ENCODE measurements at places on chromosomes 1 and 21. TPM values are rescaled to one million over a fixed set of nuclear protein-coding genes. Genes with fewer than 3 reads are reported as not detected.

OR2T33 gene
- total RNA-seq: not detected

SLC25A24 gene
- total RNA-seq: 35.1 TPM

HMCN1 gene
- 19.7 TPM for total RNA-seq

- DNase-seq: no peak
Measured at GRCh38 chr1:29258189-29258975, 22.1 kb downstream of the PTPRU start.

DNA sequence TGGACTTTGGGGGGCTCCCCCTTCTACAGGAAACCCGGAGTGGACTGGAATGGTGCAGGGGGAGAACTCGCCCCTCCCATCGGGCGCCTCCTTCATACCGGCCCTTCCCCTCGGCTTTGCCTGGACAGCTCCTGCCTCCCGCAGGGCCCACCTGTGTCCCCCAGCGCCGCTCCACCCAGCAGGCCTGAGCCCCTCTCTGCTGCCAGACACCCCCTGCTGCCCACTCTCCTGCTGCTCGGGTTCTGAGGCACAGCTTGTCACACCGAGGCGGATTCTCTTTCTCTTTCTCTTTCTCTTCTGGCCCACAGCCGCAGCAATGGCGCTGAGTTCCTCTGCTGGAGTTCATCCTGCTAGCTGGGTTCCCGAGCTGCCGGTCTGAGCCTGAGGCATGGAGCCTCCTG is at the start of gene TNFRSF14:
Gene TNFRSF14, plus strand, starts transcription at position 95 of the 401 bp plus-strand sequence. Its CDS starts 294 bp downstream, at position 389.
- peak; percentile 94 for DNase-seq

DNA sequence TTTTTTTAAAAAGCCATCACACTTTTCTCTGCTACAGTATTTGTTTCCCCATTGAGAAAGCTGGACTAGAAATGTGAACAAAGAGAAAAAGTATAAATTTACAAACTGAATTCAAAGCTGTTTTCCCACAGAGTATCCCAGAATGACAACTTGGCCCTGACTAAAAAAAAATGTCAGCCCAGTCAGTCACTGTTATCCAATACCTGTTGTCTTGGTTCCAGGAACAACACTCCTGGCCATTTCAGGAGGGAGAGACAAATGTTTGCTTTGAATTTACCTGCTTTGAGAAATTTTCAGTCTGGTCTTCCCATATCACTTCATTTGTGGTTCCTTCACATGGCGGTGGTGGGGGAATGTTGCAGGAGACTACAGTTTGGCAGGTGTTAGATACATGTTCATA is 46.2 kb downstream of the COLGALT2 start:
- no peak for DNase-seq

DNA sequence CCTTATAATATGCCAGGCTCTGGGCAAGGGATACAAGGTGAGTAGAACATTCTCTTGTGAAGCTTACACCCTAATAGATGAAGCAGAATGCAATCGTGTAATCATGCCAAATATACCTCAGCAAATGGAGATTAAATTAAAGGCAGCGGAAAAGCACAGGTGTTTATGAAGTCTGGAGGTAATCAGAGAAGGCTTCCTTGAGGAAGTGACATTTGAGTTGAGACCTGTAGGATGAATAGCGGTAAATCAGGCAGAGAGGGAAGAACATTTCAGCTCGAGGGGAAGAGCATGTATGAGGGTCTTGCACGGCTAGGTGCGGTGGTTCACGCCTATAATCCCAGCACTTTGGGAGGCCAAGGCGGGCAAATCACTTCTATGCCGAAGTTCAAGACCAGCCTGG is 13.5 kb downstream of the E2F2 start:
- DNase-seq: no peak

- no peak for DNase-seq
Measured at GRCh38 chr1:30473922-30474817, 249.2 kb downstream of the MATN1 start.

DNA sequence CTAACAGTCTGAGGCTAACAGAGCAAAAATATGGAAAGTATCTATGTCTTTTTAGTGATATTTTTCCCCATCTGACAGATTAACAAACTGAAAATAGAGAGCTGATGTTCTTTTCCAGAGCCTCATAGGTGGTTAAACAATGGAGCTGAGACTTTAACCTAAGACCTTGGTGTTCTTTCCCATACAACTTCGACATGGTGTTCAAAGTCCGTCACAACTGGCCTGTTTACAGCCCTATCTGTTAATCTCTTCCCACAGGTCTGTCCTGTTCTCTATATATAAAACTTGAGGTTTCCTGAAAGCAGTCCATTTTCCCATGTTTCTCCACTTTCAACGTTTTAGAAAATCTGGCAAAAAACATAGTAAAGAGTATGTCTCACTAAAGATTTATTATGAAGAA is 395.7 kb downstream of the BRINP2 start:
- no peak for DNase-seq

- no peak for DNase-seq
Measured at GRCh38 chr1:201630582-201630981, 91.7 kb downstream of the NAV1 start.

GRCh38 chr1:14282707-14283106 is 315.8 kb upstream of the KAZN start:
- no peak for DNase-seq

DNA sequence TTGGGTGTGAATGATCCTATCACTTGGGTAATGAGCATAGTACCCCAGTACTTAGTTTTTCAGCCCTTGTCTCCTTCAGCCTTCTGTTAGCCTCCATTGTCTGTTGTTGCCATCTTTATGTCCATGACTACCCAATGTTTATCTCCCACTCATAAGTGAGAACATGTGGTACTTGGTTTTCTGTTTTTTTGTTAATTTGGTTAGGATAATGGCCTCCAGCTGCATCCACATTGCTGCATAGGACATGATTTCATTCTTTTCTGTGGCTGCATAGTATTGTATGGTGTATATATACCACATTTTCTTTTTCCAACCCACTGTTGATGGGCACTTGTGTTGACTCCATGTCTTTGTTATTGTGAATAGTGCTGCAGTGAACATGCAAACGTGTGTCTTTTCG is 39.6 kb upstream of the GPR52 start:
- no peak for DNase-seq

DNA sequence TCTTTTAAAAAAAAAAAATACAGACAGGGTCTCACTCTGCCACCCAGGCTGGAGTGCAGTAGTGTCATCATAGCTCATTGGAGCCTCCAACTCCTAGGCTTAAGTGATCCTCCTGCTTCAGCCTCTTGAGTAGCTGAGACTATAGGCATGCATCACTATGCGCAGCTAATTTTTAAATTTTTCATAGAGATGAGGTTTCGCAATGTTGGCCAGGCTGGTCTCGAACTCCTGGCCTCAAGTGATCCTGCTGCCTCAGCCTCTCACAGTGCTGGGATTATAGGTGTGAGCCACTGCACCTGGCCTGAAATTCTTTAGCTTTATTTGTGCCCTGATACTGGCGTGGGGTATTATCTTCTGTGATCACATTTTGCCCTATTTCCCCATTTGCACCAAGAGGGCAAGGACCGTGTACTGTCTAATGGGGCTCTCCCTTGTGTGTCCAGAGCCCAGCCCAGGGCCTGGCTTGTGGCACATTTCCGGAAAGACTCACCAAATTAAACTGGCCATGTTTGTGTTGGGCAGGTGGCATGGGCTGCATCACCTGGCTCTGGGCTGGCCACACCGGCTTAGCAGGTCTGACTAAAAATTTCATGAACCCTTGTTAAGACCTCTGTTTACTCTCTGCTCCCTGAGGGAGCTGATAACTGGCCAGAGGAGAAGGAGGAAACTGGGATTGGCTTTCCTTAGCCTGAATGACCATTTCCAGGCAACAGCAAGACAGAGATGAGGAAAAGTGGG is 32.2 kb downstream of the TRIM62 start:
- DNase-seq: no peak

DNA sequence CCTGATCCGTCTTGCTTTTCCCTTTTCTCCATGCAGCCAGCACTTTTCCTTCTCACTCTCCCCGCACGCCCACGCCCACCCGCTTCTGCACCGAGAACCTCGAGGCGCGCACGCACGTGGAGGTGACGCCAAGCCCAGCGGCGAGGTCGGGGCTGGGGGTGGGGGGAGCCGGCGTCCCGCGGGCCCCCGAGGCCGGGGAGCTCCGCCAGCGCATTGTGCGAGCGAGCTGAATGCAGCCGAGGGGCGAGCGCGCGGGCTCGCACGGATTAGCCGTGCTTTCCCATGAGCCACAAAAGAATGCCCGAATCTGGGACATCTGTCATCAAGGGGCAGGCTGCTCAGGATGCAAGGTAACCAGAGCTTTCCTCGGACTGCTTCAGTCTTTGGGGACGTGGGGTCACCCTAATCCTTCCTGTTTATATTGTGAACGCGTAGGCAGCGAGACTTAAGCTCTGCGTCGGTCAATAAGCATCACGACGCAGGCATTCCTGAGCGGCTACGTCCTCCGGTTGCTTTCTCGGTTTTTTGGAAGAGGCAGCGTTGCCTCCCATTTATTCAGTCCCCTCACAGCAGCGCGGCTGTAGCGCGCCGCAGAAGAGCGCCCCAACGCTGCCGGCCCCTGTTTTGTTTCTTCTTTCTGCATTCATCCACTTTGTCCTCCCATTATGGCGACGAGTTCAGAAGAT is 67.3 kb upstream of the AKT3 start:
- DNase-seq: peak; percentile 74

DNA sequence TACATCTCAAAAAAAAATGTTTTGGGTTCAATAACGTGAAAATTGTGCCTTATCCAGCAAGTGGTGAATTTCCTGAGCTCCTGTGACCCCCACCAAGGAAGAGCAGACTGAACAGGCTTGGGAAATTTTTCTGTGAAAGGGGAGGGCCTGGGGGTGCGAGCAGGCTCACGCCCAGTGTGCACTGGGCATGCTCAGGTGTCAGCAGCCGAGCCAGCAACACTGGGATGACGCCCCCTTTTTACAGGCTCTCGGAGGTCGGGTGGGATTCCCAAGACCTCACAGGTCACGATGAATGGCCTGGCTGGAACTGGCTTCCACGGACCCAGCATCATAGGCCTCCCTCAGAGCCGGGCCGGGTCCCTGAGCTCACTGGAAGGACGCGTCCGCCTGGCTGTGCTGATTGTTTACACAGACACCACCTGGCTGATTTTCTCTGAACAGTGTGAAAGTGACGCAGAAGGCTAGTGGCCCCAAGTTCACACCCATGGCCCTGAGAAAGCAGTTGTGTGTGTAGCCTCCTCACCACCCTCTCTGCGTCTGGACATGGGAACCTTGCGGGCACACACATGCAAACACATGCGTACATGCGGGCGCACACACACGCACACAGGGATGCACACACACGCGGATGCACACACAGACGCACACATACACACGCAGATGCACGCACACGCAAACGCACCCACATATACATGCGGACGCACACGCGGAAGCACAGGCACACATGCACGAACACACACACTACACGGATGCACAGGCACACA is 9.2 kb downstream of the CSTB start:
- no peak for DNase-seq

DNA sequence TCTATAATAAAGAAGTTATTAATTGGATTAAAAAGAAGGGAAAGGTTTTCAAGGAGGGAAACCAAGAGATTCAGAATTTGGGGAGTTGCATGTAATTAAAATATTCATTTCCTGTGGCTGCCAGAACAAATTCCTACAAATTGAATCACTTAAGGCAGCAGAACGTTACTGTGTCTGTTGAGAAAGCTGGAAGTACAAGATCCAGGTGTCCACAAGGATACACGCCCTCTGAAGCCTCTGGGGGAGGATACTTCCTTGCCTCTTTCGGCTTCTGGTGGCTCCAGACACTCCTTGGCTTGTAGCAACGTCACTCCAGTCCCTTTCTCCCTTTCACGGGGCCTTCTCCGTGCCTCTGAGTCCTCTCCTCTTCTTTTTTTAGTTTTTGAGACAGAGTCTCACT is 67.9 kb downstream of the KAZN start:
- no peak for DNase-seq

- no peak for DNase-seq
Measured at GRCh38 chr1:56484695-56485094, 94.7 kb downstream of the PLPP3 start.

- peak; percentile 37 for DNase-seq
Measured at GRCh38 chr1:228020686-228021354, 14.0 kb downstream of the WNT3A start.

- peak; percentile 85 for DNase-seq
Measured at GRCh38 chr1:181061891-181062835, 26.3 kb upstream of the IER5 start.

- no peak for DNase-seq
Measured at GRCh38 chr1:185360714-185361113, 43.7 kb upstream of the IVNS1ABP start.

GRCh38 chr1:241167121-241167630 is 189.8 kb downstream of the RGS7 start:
- no peak for DNase-seq

- DNase-seq: no peak
Measured at GRCh38 chr1:239886266-239886665, 205.4 kb upstream of the FMN2 start.

GRCh38 chr1:117886101-117886795 is 43.2 kb downstream of the GDAP2 start:
- no peak for DNase-seq

DNA sequence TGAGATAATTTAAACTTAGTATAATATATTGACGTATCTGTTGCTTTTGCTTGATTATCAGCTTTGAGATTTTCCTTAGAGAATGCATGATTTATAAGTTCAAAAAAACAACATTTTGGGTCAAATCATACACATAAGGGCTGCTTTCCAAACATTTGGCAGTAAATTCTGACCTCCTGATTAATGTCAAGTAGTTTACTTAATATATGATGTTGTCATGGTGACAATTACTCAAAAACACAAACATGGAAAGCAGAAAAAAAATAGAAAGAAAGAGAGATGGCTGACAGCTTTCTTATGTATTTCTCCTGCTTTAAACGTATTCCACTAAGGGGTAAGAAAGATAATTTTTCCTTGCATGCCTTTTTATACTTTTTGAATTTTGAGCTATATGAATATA is 258.2 kb upstream of the C1orf105 start:
- no peak for DNase-seq

DNA sequence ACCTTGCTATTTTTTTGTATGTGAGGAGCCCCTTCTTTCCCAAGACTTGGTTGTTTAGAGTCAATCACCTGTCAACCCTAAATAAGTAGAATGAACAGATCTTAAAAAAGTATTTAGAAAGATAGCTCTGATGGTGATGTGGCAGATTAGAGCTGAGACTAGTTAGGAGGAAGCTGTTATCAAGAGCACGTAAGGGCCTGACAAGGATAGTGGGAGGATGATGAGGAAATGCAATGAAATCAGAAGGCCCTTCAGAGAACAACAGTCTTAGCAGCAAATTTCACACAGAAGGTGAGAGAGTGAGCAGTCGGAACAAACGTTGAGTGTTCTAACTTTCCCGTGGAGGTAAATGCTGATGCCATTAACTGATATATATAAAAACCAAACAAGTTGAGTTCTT is 15.9 kb upstream of the S1PR1 start:
- no peak for DNase-seq

GRCh38 chr1:240701412-240701811 is 89.5 kb upstream of the GREM2 start:
- no peak for DNase-seq

DNA sequence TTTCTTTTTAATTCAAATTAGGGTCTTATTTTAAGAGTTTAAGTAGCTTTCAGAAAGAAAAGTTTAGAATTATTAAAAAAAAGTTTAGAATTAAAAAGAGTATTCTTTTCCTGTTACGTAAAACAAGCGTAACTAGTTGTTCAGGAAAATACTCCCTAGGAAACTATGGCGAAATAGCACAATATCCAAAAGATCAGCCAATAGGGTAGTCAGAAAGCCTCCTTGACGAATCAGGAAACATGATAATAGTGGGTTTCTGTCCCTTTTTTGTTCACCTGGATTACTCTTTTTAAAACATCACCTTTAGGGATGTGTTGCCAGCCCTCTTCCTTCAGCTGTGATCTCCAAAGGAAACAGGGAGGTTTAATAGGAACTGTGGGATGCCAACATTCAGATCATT is 25.2 kb downstream of the S1PR1 start:
- no peak for DNase-seq

GRCh38 chr1:38153778-38154470 is 107.3 kb upstream of the POU3F1 start:
- DNase-seq: no peak

Data from spleen (tissue), 13 donors.